ENCODE measurements at places on chromosomes 1 and 21. TPM values are rescaled to one million over a fixed set of nuclear protein-coding genes. Genes with fewer than 3 reads are reported as not detected.

CD1E gene
- total RNA-seq: 0.55 TPM

BRINP2 gene
- total RNA-seq: 0.06 TPM

OR2T33 gene
- total RNA-seq: not detected

CD34 gene
- 44.8 TPM for total RNA-seq

DNA sequence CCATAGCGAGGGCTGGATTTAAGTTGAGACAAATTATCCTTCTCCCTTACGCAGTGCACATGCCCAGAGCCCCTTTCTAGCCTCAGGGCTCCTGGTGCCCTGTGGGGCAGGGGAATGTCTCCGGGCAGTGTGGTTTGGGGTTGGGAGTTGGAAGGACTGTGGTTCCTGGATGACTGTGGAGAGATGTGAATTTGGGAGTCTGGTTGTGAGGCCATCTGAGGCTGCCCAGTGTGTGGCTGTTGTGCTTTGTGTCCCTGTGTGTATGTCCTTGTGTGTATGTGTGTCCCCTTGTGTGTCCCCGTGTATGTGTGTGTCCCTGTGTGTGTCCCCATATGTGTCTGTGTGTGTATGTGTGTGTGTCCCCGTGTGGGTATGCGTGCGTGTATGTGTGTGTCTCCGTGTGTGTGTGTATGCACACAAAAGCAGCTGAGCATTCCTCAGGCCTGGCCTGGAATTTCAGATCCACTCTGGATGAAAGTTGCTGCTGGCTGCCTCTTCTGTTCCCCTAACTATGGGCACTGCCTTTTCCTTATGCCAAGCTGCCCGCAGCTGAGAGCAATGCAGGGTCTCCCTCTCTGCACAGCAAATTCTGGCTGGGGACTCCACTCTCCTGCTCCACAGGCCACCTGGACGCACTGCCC is 65.4 kb downstream of the UBIAD1 start:
- H3K4me3 ChIP-seq: no peak overlapping the region
- H3K27me3 ChIP-seq: peaks cover 8% of the 10 kb centered on the region
- H3K4me1 ChIP-seq: no peaks in the 10 kb centered on the region
